Activated CD4-positive, alpha-beta T cell treated with anti-CD3 and anti-CD28 coated beads for 4 hours (primary cell): ENCODE measurements at places on chromosomes 5 and 9.

DNA sequence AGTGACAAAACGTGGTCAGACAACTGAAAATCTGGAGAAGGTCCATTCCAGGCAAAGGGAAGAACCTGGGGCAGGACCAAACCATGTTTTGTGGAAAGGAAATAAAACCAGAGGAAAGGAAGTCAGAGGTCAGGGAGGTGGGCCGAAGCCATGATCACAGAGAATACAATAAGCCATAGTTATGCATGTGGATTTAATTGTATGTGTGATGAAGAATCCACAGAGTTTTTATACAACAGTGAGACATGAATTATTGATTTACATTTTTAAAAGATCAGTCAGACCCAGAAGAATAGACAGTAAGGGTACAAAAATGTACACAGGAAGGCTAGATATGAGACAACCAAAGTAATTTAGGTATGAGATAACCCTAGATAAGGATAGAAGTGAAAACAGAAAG lies 20.8 kb downstream of the TTC33 start:
- no peak for DNase-seq

GRCh38 chr9:94110821-94111252 lies 26.6 kb downstream of the PTPDC1 start:
- DNase-seq: no peak

GRCh38 chr5:154242442-154242841 lies 51.9 kb downstream of the GALNT10 start:
- no peak for DNase-seq

GRCh38 chr9:129761901-129762369 lies 9.1 kb upstream of the PTGES start:
- DNase-seq: no peak

DNA sequence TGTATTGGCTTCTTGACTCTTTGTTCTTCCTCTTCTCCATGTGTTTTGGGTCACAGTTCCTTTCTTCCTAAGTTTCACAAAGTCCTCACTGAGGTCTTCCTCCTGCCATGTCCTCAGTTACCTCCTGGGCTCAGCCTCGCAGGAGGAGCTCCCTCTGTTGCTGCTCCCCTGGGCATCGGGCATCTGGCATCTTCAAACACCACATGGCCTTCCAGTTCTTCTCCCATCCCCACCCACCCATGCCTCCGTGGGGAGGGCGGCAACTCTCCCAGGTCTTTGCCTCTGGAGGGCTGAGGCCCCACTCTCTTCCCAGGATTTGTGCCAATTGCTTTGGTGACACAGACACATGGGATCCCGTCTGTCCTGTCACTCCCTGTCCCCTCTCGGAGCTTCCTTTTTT lies 22.8 kb downstream of the MRPL36 start:
- DNase-seq: no peak

GRCh38 chr5:76583163-76584047 lies 39.8 kb downstream of the F2RL2 start:
- DNase-seq: no peak

- peak; percentile 9 for DNase-seq
These were observed 9.1 kb upstream of the RFK start for GRCh38 chr9:76403352-76403751.

DNA sequence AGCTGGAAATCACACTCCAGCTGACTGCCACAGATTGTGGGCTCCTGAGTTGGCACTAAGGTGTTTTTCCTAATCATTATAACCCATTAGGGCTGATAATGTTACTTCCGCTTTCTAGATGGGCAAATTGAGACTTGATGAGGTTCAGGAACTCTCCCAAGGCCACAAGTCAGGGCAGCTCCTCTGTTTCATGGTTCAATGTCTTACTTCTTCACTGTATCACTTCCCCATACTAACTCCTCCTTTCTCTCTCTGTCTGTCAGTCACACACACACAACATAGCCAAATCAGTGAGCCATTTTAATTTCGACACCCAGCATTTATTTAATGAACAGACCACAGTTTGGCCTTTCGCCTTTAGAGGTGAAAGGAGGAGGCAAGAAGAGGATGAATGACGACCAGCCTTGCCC lies 17.8 kb upstream of the TRAF1 start:
- DNase-seq: no peak
